ENCODE measurements at places on chromosomes 1 and 21.
A peak's percentile ranks its signal among the peaks of the same experiment; 100 is the strongest.

GRCh38 chr1:216045400-216045799 is 377.8 kb downstream of the USH2A start:
- DNase-seq, result no peak

- peak; percentile 78 for DNase-seq
Observed at GRCh38 chr1:65958561-65959350, 166.1 kb downstream of the PDE4B start.

DNA sequence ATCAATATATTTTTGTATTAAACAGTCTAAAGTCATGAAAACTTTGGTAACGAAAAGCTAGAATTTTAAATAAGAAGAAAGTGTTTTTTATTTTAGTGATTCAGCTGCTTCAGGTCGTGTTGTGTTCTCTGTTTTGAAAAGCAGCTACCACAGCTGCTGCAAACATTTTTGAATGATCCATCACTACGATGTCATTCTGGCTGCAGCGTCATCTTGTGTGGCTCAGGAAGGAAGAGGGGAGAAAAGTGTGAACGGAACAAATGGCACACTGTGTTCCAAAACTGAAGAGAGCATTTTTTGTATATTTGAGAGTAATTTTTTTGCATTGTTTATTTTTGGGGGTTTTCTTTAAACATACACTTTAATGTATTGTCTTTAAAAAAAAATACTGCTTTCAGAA is 323.0 kb upstream of the ADGRL2 start:
- no peak for DNase-seq

DNA sequence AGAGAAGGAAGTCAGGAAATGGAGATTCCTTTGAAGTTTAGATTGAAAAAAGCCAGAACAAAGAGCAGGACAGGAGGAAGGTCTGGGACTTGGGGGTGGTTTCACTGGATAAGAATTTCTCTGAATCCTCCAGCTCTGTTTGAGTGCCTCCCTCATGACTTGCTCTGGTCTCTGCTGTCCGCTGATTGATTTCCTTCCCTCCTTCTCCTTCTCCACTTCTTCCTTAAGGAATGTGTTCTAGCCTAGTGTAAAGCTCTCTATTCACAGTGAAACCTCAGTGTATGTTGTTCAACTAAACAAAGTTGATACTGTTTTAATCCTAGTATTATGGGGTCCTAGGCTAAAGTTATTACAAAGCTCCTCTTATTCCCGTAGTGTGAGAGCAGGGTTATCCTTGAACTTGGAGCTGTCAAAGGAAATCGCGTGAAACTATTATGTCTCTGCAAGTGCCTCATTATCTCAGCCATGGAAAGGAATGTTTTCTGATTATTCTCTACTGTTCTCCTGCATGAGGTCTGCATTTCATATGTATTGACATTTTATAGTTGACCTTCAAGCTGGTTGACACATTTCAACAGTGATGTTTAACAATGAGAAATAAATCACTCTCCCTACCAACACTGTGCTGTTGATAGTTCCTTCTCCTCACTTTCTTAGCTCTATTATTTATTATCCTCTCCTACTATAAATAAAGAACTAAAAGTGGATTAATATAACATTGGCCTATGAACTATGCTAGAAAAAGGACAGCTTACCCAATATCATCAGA is 82.7 kb upstream of the KCTD3 start:
- DNase-seq, result no peak

DNA sequence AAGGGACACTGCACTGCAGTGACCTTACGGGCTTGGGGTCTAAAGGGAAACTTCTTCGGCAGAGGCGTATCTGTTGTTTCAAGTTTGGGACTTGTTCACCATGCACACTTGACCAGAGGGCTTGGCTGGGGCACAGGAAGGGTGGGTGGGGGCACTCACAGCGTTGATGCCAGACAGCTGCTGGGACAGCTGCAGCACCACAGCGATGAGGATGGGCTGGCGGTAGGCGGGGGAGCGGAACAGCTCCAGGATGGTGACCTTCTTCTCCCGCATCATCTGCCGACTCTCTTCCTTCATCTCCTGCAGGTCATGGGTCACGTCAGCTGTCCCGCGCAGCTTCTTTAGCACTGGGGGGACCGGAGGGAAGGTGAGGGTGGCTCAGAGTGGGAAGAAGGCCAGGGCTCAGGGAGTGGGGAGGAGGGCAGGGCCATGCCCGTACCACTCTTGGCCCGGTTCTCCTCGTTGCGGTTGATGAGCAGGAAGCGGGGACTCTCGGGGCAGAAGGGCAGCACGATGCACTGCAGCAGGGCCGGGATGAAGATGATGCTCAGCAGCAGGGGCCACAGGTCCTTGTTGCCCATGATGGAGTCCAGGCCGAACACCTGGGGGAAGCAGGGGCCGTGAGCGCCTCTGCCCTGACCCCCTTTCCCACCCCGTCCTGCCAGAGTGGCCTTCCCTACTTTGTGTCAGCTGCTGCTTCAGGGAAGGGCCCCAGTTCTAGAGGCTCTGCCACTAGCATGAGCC is 29.1 kb downstream of the SLC2A1 start:
- DNase-seq, result no peak

DNA sequence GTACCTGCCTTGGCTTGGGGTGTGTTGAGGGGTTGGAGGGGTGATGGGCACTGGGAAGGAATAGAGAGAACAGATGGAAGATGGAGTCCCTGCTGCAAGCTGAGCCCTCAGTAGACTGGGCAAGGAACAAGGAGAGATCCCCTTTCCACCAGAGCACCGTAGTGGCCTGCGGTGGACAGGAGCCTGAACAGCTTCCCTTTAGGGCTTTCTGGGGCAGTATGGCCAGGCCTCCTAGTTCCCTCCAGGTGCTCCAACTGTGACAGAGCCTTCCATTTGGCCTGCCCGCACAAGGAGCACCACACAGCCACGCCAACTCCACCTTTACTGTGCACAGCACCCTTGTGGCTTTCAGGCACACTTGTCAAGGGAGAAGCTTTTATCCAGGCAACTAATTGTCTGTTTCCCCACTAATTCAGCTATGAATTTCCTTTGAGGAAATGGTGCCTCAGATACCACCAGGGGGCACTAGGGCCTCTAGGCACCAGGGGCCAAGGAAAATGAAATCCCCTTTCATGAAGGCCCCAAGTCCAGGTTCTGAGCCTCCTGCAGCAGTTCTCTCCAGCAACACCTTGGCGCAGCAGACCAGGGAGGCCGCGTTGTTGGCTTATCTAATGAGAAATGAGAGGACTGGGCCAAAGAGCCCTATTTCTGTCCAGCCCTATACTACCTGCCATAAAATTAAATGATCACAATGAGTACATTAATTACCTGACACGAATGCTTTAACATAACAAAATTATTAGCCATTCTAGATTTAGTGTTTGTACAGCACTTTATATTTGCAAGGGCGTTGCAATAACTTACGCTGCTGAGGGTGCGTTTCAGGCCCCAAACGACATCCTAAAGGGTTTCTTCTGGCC is 23.1 kb upstream of the ERI3 start:
- peak; percentile 66 for DNase-seq

- DNase-seq, result no peak
Observed at GRCh38 chr1:234968451-234968850, 160.2 kb downstream of the TOMM20 start.

- DNase-seq, result no peak
Observed at GRCh38 chr1:34929853-34930701, 627 bp upstream of the DLGAP3 start.

GRCh38 chr1:28803662-28804061 is 8.3 kb upstream of the OPRD1 start:
- DNase-seq, result no peak

- no peak for DNase-seq
Observed at GRCh38 chr1:7931446-7931812, 9.2 kb downstream of the TNFRSF9 start.

DNA sequence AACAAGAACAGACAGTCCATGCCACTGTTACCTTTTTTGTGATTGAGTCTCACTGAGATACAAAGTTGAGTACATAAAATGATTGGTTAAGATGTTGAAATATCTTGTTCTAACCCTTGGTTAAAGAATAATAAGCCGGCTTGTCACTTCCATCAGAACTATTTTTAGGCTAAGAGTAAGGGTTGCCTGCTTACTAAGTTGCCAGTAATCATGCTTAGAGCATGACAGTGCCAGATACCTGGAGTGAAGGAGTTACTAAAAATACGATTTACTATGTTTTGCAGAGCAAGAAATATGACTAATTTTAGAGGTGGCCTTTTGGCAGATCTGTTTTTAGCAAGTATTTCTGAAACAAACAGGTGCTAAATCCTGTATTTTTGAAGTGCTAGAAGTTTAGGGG is 6.0 kb downstream of the HUNK start:
- no peak for DNase-seq

GRCh38 chr1:67738401-67738800 is 53.4 kb downstream of the GADD45A start:
- DNase-seq, result no peak

DNA sequence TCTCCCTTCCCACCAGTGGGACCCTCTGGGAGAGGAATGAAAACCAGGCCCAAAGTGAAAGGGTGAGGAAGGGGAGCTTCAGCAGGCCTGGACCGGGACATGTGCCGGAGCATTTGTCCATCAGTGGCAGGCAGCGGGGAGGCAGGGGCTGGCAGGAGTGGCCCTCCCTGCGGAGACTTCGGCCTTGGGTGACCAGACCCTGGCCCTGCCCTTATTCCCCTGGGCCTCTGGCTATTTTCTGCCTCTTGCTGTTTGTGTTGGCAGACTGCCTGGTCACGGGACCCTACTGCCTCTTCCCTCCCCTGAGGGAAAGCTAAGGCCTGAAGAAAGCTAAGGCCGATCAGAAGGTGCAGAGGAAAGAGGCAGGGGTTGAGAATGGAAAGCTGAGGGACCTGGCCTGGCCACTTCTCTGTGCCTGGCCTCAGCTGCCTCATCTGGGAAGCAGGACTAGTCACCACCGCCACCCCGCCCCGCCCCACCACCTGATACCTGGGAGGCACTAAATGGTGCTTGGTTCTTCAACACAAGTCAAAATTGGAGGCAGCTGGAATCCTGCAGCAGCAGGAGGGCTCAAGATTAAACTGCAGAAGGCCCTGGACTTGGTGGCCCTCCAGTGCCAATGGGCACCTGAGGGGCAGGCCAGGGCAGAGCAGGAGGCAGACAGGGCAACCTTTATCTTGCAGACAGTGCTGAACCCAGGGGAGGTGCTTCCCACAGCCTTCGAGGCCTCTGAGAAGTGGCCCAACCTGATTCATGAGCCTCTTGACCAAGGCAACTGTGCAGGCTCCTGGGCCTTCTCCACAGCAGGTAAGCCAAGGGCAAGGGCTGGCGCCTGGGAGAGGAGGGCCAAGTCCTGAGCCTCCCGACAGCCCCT is 7.9 kb downstream of the TINAGL1 start:
- no peak for DNase-seq

DNA sequence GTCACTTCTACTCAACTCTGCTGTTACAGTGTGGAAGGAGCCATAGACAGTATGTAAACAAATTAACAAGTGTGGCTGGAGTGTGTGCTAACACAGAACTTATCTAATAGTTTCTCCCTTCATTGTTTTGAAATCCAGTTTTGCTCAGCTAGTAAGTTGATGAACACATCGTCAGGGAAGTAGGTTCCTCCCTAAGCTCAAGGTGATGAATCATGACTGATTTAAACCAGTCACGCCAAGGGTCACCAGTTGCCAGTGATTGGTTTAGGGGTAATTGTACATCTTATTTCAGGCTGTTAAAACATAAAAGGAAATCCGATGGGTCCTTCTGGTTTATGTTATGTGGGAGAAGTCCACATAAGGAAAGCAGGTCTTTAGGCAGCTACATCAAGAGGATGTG is 97.0 kb upstream of the CHODL start:
- no peak for DNase-seq

- no peak for DNase-seq
Observed at GRCh38 chr1:111221276-111221632, 6.3 kb upstream of the CHI3L2 start.

DNA sequence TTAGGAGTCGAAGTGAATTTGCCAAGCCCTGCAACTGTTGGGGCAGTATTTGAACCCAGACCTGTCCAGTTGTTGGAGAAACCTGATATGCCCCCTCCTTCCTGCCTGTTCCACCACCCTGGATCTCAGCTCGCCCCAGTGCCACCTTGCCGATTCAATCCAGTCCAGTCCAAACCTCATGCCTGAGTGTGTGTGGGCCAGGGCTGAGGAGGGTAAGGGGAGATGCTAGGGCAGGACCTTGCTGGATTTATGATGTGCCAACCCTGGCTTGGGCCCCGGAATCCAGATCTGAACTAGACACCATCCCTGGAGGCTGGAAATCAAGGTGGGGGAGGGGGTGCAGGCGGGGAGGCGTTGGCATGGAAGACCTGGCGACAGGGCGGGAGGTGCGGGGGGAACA is 98.9 kb upstream of the WNT4 start:
- DNase-seq, result no peak

GRCh38 chr1:54347955-54348699 is 58.1 kb downstream of the SSBP3 start:
- DNase-seq, result no peak

DNA sequence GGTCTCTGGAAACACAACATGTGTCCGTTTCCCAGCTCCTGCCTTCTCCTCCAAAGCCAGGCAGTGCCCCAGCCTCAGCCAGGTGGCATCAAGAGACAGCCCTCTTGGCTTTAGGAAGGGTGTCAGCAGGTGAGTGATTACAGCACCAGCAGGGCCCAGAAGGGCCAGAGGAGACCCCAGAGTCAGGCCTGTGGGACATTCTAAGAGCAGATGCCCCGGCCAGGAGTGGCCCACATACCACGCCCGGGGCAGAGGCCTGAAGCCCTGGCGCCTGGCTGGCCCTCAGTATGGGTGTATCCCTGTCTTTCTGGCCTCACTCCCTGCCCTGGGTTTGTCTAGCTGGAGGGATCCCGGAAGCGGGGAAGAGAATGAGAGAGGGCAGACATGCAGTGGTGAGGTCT is 109.2 kb downstream of the CASZ1 start:
- DNase-seq, result no peak

GRCh38 chr1:37730376-37730775 is 34.5 kb downstream of the EPHA10 start:
- DNase-seq, result no peak

- no peak for DNase-seq
Observed at GRCh38 chr1:91541918-91542533, 41.4 kb downstream of the CDC7 start.

GRCh38 chr1:79982211-79982610 is 975.7 kb upstream of the ADGRL4 start:
- DNase-seq, result peak; percentile 9

DNA sequence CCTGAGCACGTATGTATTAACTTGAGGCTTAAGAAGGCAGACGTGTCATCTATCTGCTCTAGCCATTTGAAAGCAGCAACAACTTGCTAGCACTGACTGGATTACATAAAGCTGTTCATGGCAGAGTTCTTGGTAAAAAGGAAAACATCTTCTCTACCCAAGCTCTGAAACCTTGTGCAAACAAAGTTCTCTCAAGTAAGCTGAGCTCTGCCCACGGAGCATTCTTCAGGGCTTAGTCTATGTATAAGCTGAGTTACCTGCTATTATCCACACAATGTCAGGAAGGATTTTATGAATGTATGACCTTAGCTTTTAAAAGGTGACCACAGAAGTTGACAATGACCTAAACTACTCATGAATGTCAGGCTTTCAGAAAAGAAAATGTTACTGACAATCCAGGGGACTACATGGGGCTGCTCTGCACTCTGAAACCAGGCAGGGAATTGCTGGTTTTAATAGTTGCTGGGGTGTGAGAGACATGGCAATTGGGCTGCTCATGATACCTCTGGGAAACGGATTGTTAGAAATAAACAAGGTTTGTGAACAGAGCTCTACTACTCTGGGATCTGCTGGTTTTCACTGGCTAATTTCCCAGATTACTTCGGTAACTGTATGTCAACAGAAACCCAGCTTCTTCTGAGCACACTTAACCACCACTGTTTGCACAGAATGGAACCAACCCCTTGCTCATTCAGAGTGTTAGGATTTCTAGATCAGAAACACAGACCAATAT is 29.6 kb upstream of the CCN1 start:
- no peak for DNase-seq

GRCh38 chr1:46171871-46172270 is 3.0 kb upstream of the TSPAN1 start:
- no peak for DNase-seq
